ENCODE measurements at places on chromosomes 12 and 14. TPM values are rescaled to one million over a fixed set of nuclear protein-coding genes. Genes with fewer than 3 reads are reported as not detected.

- H3K36me3 ChIP-seq: no peaks in the 10 kb centered on the region
- no peak overlapping the region for H3K27ac ChIP-seq
- DNase-seq: no peak
- H3K4me1 ChIP-seq: peaks cover 3% of the 10 kb centered on the region
- H3K4me3 ChIP-seq: no peak overlapping the region
Observed at GRCh38 chr14:72619111-72619571, 274.8 kb downstream of the DPF3 start.

CLEC9A gene
- total RNA-seq: not detected

- DNase-seq: peak; percentile 81
- H3K4me3 ChIP-seq: no peak overlapping the region
- H3K27me3 ChIP-seq: no peaks in the 10 kb centered on the region
- no peaks in the 10 kb centered on the region for H3K36me3 ChIP-seq
- no peaks in the 10 kb centered on the region for H3K4me1 ChIP-seq
- H3K27ac ChIP-seq: no peak overlapping the region
Observed at GRCh38 chr12:85076688-85077430, 40.7 kb downstream of the LRRIQ1 start.

GPR137C gene
- 2.5 TPM for total RNA-seq

CNIH1 gene
- 291 TPM for total RNA-seq

GRCh38 chr12:85489194-85489593 lies 209.2 kb downstream of the ALX1 start:
- DNase-seq: no peak
- no peaks in the 10 kb centered on the region for H3K4me1 ChIP-seq
- H3K36me3 ChIP-seq: no peaks in the 10 kb centered on the region
- H3K4me3 ChIP-seq: no peak overlapping the region
- no peak overlapping the region for H3K27ac ChIP-seq

DNA sequence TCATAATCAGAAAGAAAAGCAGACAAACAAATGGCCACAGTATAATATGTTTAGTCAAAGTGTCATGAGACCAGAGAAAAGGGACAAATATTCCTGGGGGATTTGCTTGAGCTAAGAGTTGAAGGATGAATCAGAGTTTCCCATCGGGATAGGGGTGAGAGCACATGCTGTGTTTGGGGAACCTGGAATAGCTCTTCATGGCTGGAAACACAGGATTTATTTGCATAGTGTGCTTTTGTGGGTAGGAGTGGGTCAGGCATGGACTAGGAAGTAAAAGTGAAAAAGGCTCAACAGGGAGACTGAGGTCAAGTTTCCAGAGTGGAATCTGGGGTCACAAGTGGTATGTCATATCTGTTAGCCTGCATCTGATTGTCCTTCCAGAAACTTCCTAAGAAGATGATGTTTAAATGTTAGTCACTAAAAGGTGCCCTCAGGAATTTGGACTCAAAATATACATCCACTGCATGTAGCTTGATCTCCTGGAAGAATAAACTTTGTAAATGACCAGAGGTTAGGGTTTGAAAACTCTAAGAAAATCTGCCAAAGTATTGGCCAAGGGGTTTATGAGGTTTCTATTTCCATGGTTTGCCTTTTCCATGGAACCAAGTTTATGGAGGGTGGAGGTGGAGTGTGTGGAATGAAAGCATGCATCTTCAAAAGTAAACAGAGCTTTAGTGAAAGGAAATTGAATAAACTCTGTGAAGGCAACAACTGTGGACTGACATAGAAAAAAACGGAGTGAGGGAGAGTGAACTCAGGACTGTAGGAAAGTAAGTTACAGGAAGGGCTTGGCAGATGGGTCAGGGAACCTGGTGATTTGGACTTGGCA lies 344.6 kb downstream of the C12orf75 start:
- H3K27ac ChIP-seq: peak overlapping the region; percentile 49
- no peak overlapping the region for H3K4me3 ChIP-seq
- peaks cover 32% of the 10 kb centered on the region for H3K4me1 ChIP-seq

MYO1H gene
- total RNA-seq: not detected

DNA sequence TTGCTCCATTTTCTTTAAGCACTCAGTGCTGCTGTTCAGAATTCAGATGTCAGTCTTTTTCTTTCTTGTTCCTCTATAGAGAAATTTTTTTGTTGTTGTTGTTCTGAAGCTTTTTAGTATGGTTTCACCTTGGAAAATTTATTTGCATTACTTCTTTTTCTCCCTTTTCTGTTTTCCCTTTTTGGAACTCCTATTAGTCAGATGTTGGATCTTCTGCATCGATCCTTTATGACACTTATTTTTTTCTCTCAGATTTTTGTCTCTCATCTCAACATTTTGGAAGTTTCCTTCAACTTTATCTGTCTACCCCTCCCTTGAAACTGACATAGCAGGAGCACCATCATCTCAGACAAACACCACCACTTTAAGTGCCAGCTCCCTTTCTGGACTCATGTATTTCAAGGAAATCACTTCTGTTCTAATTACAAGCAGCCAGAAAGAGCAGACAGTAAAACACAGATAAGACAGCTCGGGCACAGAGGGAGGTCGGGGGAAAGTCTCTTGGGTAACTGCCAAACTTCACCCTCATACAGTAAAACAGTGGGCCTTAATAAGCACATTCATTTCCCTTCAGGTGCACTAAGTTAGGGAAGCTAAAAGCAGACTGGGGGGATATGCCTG lies 222.7 kb upstream of the PLXNC1 start:
- H3K27ac ChIP-seq: no peak overlapping the region
- no peaks in the 10 kb centered on the region for H3K27me3 ChIP-seq
- H3K36me3 ChIP-seq: no peaks in the 10 kb centered on the region
- no peak overlapping the region for H3K4me3 ChIP-seq
- no peaks in the 10 kb centered on the region for H3K4me1 ChIP-seq

All from hepatocyte (in vitro differentiated cells).